ENCODE measurements at places on chromosomes 16 and 17.

GRCh38 chr17:27200476-27200875 is 93.4 kb upstream of the WSB1 start:
- no peak for DNase-seq

- DNase-seq: no peak
These were observed 46.6 kb downstream of the HOXB1 start for GRCh38 chr17:48484256-48484655.

DNA sequence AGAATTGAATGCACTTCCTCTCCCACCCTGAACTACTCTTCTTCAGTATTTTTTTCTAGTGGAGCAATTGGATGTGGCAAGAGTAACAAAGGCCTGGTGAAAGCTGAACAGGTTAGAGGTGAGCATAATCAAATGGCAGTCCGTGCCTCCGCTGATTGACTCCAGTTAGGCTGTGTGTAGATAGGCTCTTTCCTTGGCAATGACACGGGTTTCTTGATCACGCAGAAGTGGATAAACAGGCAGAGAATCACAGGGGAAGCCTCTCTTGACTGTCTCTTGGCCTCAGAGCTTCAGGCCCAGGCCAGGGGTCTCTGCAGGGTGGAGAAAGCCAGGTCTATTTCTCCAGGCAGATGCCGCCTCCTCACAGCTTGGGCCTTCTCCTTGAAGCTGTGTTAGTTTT is 4.2 kb downstream of the CD300LB start:
- DNase-seq: no peak

- DNase-seq: no peak
These were observed 72.1 kb downstream of the AMFR start for GRCh38 chr16:56353054-56353921.

DNA sequence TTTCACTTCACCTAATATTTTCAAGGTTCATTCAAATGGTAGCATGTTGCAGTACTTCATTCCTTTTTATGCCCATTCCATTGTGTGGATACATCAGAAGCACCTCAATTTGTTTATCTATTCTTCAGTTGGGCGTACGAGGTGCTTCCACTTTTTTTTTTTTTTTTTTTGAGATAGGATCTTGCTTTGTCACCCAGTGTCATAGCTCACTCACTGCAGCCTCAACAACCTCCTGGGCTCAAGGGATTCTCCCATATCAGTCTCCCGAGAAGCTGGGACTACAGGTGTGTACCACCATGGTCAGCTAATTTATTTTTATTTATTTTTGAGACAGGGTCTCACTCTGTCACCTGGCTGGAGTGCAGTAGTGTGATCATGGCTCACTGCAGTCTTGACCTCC is 22.5 kb upstream of the SPNS3 start:
- DNase-seq: no peak

GRCh38 chr17:29357821-29358232 is 32.3 kb upstream of the TAOK1 start:
- no peak for DNase-seq

- no peak for DNase-seq
These were observed 1128.6 kb downstream of the CDH8 start for GRCh38 chr16:60907645-60908044.

DNA sequence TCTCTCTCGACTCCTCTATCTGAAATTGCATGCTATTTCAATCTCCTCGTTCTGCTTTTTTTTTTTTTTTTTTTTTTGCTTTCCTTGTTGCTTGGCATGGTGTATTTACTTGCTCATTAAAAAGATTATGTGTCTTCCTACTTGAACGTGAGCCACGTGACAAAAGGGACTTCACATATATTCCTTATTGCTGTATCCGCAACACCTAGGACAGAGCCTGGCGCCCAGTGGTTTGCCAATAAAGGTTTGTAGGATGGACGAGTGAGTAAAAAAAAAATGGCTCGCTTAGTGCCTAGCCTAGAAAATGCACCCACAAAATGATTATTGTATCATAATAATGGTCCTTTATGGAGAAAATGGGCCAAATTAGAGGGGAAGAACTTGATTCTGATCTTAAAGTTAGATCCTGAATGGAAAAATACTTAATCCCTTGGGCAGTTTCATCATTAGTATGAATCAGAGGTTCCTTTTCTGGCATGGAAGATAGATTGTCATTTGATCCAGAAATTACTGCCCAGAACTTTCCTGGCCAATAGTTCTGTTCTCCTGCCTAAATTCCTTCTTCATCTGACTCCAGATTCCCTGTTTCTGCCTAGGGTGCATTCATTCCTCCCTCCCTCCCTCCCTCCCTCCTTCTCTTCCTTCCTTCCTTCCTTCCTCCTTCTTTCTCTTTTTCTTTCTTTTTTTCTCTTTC is 13.6 kb upstream of the TMEM220 start:
- no peak for DNase-seq

DNA sequence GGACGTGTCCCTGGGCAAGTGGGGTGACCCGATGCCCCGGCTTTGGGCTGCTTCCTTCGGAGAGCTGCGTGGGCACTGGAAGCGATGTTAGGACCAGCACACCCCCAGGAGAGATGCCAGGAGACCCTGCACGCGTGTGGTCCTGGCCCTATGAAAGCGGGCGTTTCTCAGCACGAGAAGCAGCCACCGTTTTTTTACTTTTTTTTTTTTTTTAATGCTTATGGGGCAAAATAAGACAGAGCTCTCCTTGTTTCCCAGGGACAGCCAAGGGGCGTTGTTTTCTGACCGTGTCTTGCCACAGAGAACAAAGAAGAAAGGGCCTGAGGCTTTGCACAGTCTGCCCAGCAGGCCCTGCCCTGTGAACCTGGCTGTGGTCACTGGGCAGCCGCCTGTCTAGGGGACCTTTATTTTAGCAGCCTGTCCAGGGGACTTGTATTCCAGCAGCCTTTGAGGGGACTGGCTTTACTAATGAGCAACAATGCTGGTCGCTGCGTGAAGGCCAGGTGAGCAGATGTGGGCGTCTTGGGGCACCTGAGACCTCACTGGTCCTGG is 996 bp downstream of the SLC25A10 start:
- no peak for DNase-seq

DNA sequence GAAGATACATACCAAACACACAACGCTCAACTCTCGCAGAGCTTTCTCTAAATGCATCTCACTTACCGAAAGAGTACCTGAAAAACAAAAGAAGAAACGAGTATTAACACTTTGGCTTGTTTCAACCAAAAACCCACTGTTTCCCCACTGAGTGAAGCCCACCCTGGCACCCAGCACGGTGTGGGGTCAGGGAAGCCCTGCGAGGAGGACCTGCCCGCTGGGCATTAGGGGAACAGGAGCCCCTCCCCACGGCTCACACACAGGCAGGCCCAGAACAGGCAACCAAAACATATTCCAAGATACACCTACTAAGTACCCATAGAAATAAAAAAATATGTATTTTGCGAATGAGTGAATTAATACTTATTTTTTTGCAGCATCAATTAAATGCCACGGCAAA is 36.6 kb downstream of the LMF1 start:
- no peak for DNase-seq

DNA sequence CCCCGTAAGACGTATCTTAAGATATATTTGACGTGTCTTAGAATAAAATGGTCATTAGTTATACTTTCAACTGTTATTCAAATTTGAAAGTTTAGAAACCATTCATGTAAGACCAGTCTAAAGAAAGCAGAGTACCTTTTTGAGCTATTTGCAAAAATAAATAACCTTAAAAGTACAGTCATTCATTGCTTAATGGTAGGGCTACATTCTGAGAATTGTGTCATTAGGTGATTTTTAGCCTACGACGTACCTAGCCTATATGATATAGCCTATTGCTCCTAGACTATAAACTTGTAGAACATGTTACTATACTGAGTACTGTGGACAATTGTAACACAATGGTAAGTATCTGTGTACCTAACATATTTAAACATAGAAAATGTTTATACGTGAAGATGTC is 139.2 kb downstream of the PHKB start:
- DNase-seq: no peak

DNA sequence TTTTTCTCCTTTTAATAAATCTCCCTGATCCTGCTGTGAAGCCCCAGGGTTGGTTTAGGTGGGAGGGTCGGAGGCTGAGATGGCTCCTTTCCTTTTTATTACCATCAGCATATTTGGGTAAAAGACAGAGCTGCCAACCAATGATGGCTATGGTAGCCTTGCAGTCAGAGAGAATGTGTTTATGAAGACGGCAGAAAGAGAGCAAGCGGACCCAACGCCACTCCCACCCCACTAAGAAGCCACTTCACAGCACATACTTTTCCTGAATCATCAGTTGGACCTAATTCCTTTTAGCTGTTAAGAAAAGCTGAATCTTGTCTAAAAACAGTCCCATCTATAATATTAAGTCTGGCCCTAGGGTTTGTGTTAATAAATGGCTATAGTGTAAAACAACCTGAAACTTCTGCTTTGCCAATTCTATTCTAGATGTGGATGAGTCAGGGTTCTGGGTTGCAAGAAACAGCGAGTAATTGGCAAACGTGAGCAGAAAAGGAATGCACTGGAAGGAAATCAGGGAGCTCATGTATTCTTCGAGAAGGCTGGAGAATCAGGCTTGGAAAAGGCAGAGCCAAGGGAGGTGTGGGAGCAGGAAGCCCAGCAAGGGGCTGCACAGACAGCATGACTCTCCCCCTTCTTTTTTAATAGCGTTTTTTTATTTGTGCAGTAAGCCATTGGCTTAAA is 34.0 kb upstream of the PRKCA start:
- DNase-seq: no peak

GRCh38 chr17:73958453-73958852 is 245.0 kb upstream of the RPL38 start:
- DNase-seq: no peak

DNA sequence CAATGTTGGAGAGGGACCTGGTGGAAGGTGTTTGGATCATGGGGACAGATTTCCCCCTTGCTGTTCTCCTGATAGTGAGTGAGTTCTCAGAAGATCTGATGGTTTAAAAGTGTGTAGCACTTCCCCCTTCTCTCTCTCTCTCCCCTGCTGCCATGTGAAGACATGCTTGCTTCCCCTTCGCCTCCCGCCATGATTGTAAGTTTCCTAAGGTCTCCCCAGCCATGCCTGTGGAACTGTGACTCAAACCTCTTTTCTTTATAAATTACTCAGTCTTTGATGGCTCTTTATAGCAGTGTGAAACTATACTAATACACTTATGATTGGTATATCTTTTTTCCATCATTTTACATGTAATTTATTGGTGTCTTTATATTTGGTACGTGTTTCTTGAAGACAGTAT is 13.4 kb downstream of the ADGRG5 start:
- no peak for DNase-seq

DNA sequence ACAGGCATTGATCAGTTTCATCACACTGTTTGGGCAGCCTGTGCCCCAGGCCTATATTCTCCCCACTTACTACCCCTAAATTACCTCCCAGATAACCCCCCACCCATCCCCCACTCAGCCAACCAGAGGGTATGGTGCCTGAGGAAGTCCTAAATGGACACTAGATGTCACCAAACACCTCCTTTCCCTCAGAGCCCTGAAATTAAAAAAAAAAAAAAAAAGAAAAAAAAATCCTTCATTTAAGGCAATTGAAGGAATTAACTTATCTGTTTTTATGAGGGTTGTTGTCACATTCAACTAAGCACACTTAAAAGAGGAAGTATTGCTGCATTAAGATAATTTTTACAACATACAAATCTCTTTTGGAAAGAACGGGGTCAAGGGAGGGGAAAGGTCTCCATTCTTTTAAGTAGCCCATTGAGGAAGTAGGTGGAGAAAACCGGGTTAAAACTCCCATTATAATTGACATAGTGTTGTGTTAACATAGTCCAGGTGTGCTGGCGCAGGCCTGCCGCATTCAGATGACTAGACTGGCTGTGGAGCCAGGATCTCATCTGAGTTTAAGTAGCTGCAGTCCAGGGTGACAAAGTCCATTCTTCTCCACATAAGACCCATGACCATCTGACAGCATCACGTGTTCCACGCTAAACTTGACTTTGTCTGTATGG is 46.3 kb downstream of the SNX11 start:
- no peak for DNase-seq

GRCh38 chr17:72104164-72104862 is 16.5 kb upstream of the SOX9 start:
- no peak for DNase-seq

- DNase-seq: no peak
These were observed 191.1 kb downstream of the ZFHX3 start for GRCh38 chr16:72856797-72857196.

- no peak for DNase-seq
These were observed 31.8 kb downstream of the PITPNM3 start for GRCh38 chr17:6524520-6524919.

DNA sequence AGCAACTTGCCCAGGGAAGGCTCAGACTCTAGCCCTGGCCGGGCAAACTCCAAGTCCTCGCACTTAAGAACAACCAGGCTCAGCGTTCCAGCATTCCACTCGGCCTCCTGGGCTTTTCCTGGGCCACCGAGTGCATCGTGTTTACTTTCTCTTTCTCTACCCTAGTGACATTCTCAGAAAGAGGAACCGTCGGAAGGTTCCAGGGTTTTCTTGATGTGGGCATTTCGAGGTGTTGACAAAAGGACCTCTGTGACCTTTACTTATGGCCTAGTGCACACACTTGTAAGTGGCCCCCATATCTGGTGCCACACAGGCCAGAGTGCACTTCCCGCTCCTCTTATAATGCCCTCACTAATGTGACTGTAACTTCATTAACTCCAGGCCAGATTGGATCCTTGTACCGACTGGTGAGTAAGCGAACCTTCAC is 3.1 kb upstream of the BANP start:
- no peak for DNase-seq

DNA sequence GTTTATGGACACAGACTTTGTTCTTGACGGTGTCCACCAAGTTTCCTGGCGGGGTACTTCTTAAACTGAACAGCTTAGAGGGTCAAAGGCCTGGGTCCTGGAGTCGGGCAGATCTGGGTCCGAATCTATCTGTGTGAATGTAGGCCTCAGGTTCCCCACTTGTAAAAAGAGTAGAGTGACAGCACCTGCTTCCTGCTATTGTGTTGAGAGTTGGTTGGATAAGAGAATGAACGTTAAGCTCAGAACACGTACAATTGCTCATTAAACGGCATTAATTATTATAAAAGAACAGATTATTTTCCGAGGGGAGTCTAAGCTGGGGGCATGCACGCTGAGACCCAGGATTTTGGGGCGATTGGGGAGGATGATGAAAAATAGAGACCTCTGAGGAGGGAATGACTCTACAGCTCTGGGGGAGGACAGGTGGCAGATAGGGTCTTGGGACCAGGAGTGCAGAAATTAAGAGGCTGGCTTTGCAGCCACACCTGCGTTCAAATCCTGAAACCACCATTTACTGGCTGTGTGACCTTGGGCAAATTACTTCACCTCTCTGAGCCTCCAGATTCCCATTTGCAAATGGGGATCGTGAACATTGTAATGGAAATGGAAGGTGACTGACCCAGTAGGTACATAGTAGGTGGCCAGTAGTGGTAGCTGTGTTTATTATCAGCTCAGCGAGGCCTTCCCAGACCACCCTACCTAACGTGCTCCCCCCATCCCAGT is 862 bp downstream of the CLEC16A start:
- DNase-seq: no peak
